Activated T-helper 17 cell treated with anti-CD3 and anti-CD28 coated beads, Interleukin-2, amount 50 U/mL, for 72 hours (primary cell): ENCODE measurements at places on chromosomes 5 and 9.

DNA sequence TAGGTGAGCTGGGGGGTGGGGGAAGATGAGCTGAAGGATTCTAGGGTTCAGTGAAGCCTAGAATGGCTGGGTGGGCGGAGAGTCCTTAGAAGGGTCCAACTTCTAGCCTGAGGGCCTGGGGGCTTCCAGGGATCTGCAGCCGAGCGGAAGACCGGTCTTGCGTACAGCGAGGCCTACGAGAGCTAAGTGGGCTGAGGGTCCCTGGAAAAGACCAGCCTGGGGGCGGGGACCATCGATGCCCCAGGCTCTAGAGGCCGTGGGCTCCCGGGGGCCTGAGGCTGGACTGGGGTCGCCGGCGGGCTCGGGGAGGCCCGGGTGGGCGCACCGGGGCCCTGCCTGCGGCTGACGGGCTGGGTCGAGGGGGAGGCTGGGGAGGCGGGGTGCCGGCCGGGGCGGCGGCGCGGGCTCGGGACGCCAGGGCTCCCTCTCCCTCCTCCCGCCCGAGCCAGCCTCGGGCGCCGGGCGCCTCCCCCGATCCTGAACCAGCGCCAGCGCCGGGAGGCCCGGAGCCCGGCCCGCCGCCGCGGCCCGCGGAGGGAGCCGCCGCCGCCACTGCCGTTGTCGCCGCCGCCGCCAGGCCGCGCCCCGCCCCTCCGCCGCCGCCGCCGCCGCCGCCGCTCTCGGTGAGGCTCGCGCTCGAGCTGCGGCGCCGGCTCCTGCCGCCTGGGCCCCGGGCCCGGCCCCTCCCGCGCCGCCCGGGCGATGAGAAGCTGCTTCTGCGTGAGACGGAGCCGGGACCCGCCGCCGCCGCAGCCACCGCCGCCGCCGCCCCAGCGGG is at the start of gene MVB12B:
Gene MVB12B, plus strand, starts transcription at position 602 of the 778 bp plus-strand sequence. Its CDS starts 101 bp downstream, at position 703.
- ATAC-seq = peak; percentile 81

DNA sequence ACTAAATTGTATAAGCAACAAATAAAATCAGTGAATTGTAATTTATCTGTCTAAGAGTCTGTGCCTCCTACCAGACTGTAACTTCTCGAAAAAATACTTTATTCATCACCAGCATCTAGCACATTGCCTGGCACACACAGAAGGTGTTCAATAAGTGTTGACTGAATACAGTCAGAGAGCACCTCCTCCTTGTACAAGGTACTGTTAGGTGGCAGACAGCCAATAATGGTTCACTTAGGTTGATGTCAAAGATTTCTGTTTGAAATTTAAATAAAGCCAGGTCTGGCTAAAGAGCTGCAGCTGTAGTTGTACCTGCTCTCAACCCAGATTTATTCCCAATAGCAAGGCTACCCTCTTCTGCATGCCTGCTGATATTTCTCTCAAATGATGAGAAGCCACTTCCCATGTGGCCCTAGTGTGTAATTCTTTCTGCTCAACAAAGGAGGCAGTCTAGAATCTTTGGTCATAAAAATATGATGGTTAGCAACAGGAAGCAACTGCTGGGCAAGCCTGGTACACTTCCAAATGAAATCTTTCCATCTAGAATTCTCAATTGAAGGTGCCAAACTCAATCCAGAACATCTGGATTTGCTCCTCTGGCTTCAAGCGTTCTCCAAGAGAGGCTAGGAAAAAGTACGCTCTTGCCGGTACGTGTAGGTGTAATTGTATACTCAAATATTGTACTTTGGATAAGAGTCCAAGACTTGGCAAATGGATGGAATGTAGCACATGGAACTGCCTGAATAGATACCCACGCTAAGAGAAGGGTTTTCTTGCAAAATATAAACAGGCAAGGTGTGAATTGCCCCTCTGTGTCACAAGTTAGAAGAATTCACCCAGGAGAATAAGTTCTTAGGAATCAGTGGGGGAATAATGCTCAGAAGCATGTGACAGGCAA is 95.6 kb downstream of the NR6A1 start:
- ATAC-seq = no peak

- ATAC-seq = no peak
Observed at GRCh38 chr5:149683964-149684363, 46.1 kb upstream of the PPARGC1B start.

DNA sequence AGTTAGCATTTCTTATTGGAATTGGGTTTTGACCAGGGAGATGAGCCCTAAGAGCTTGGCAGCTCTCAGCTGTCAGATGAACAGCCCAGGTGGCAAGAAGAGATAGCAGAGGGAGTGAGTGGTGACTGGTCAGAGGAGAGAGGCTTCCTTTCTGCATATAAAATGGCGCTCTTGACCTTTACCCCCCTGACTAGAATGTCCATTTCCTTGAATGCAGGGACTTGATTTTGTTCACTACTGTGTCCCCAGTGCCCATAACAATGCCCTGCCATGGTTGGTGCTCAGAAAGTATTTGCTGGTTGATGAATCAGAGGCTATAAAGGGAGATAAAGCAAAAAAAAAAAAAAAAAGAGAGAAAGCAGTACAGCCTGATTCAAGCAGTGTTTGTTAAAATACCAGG is 7.2 kb downstream of the CHMP5 start:
- ATAC-seq = no peak

GRCh38 chr9:109590966-109591365 is 92.9 kb upstream of the PTPN3 start:
- ATAC-seq = no peak

DNA sequence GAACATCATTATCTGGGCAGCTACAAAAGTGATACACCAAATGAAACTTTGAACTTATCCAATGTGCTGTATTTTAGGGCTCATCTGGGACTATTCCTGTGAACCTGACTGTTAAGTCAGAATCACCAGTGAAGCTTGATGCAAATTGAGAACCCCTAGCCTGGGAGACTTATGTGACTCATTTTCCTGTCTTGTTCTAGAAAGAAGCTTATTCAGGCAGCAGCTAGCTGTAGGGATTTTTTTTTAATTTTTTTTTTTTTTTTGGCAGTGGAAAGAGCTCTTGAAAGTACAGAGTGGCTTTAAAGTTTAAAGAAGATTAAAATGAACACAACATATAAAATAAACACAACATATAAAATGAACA is 81.1 kb upstream of the TNFAIP8 start:
- ATAC-seq = peak; percentile 78

- ATAC-seq = no peak
Observed at GRCh38 chr9:126971261-126971660, 56.7 kb downstream of the RALGPS1 start.

GRCh38 chr9:76692458-76693129 is 71.6 kb upstream of the PCA3 start:
- no peak for ATAC-seq

DNA sequence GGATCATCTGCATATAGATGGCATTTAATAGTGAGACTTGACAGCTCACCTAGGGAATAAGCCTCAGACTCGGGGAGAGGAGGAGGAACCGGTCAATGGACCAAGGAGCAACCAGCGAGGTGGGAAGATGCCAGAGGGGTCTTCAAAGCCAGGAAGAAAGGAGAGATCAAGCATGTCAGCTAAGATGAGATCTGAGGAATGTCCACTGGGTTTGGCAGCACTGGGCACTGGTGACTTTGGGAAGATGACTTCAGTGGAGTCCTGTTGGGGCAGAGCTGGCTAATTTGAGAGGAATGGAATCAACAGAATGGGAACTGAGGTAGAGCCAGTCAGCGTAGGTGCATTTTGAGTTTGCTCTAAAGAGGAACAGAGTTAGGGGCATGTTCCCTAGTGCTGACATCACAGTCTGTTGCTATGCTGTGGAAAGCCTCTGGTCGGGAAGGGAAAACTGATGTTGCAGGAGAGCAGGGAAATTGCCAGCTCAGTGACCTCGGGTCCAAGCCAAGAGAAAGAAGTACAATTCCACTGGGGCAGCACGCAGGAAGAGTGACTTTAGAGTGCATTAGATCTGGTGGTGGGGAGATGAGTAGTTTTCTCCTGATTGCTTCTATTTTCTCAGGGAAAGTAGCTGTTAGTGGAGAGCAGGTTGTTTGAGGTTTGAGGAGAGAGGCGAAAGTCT is 56.9 kb downstream of the ZNF618 start:
- ATAC-seq = no peak

- no peak for ATAC-seq
Observed at GRCh38 chr5:1156033-1156753, 44.3 kb upstream of the SLC12A7 start.

- no peak for ATAC-seq
Observed at GRCh38 chr9:118306801-118307200, 602.6 kb downstream of the TLR4 start.
